ENCODE measurements at places on chromosomes 2 and 18.

GRCh38 chr2:38613126-38613848 is 10.6 kb upstream of the HNRNPLL start:
- DNase-seq = no peak

GRCh38 chr2:177211169-177211568 is 1.4 kb upstream of the HNRNPA3 start:
- no peak for DNase-seq

DNA sequence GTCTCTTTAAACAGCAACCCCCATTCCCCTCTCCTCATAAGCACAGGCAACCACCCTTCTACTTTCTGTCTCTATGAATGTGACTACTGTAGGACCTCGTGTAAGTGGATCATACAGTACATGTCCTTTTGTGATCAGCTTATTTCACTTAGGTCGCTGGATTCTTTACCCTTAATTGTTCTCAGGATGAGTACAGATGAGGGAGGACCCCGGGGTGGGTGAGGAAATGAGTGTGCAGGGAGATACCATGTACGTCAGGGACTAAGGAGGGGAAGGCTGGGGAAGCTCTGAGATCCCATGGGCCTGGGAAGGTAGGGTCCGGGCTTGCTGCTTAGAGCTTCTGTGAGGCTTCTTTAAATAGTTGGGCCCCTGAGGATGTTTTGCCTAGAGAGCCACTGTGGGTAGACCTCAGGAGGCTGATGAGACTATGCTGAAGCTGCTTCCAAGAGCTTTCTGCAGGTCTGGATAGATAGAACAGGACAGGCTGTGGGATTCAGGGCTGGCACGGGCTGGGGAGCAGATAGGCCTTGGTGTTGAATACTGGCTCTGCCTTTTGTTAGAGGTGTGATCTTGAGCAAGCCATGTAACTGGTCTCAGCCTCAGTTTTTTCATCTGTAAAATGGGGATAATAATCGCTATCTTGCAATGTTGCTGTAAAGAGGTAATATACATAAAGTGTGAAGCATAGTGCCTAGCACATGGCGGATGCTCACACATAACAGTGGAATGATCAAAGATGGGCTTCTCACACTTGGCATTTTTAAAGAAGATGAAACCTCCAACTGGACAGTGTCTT is 155.3 kb downstream of the PRKCE start:
- DNase-seq = no peak

- DNase-seq = peak; percentile 86
Measured at GRCh38 chr2:84905181-84906107, at the start of gene TMSB10. TSS of gene TMSB10 (plus strand) at chr2:84905656.

DNA sequence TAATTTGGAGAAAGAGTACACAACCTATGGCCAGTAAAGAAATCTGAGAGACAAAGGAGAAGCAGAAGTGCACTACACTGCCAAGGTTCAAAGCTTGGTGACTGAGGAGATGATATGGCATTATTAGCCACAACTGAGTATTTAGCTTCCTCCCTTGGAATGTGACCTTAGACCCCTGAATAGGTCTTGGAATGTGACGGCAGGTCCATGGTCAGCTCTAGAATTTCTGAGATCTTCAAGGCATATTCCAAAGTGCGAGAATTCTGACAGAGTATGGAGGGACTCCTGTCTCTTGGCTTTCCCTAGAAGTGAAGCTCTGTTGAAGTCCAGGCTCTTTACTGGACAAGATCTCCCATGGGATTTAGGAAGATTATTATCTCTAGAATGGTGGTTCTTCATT is 130.0 kb upstream of the FN1 start:
- no peak for DNase-seq

DNA sequence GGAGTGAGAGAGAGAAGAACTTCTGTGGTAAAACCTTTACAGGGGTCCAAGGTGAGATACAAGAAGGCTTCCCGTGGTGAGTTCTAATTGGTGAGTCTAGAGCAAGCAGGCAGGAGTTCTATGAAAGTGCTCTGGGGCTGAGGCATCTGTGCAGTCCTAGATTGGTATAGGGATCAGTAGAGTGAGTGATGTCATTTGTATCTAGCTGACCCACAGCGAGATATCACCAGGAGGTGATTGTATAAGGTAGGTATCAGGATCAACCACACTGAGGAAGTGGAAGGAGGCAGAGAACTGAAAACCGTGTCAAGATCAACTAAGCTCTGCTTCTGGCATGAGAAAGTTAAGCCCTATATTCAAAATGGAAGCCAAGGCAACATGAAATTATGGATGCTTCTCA is 1648.9 kb upstream of the TMEFF2 start:
- DNase-seq = no peak

- no peak for DNase-seq
Measured at GRCh38 chr18:71238974-71239624, 950.3 kb downstream of the SOCS6 start.

- DNase-seq = peak; percentile 32
Measured at GRCh38 chr18:79524181-79525078, 128.7 kb downstream of the NFATC1 start.

- no peak for DNase-seq
Measured at GRCh38 chr2:181312515-181312927, 144.7 kb upstream of the ITGA4 start.

- no peak for DNase-seq
Measured at GRCh38 chr18:45255197-45255890, 359.9 kb upstream of the SLC14A2 start.

DNA sequence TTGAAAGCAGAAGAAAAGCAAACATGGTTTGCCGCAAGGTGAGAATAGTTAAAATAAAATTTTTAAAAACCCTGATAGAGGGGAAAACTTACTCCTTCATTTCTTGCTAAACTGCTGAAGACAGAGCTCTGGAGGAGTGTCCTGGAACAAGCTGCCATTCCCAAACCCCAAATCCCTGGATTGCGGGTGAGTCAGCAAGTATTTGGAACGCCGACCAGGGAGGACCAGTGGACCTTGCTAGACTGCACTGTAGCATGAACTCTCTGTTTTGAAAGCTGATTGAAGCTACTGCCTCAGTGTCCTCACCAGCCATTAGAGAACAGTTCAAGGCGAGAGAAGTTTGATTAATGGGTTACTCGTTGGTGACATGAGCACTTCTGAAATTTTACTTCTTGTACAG is 99.4 kb upstream of the RASGRP3 start:
- DNase-seq = no peak

DNA sequence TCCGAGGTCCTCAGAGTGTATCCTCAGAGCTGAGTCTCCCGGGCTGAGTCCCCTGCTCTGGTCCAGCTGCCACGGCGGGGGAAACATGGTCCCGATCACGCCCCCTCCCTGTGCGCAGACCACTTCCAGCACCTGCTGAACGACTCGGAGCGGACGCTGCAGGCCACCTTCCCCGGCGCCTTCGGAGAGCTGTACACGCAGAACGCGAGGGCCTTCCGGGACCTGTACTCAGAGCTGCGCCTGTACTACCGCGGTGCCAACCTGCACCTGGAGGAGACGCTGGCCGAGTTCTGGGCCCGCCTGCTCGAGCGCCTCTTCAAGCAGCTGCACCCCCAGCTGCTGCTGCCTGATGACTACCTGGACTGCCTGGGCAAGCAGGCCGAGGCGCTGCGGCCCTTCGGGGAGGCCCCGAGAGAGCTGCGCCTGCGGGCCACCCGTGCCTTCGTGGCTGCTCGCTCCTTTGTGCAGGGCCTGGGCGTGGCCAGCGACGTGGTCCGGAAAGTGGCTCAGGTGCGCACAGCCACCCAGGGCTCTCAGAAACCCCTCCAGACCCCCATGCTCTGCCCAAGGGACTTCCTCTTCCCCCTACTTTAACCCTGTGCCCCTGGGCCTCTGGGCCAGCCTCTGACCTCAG is 26.7 kb downstream of the GPC1 start:
- peak; percentile 8 for DNase-seq

DNA sequence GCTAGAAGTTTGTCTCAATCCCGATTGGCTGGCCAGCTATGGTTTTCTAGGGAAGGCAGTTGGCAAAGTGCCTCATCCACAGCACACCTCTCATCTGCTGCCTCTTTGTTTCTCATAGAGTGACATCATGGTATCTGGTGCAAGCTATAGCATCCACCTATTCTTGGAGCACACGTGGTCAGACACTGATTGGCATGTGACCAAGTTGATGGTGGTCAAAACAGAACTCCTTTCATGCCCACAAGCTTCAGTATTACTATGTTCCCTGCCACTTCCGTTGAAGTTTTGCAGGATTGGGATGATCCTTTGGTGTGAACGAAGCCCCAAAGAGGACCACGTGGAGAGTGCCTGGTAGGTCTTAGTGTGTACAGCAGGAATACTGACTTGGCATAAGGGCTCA is 28.8 kb downstream of the TTC32 start:
- no peak for DNase-seq

DNA sequence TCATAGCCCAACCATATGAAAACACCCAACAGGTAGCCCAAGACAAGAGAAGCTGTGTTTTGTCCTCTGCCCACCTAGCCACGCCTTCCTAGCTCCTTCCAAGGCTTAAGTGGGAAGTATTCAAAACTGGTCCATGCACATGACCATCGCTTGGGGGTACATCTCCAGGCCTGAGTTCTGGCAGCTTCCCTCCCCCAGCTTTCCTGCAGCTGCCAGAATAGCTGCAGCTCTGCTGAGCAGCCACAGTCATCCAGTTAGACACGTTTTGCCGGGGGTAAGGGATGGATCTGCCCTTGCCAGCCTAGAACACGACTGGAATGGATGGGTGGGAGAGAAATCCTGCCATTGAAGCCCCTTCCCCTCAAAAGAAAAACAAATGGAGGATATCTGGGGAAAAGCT is 166.8 kb downstream of the NRP2 start:
- no peak for DNase-seq

- DNase-seq = no peak
Measured at GRCh38 chr2:36357847-36358659, 2.5 kb downstream of the CRIM1 start.

GRCh38 chr2:19062370-19062769 is 296.1 kb downstream of the OSR1 start:
- no peak for DNase-seq

DNA sequence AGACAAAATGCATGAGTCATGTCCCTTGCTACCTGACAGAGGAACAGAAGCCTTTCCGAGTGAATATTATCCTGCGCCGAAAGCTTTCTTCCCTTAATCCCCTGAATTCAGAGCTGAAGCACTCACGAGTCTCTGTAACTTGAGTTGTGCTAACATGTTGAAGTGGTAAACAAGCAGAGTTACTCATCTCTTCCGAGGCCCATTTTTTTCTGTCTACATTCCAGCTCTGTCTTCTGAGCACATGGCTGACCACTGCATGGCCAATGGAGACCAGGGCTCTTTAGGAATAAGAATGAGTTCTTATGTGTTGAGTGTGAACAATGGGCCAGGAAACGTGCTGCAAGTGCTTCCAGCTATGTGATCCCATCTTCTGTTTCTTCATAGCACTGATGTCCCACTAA is 73.1 kb upstream of the PID1 start:
- DNase-seq = no peak

DNA sequence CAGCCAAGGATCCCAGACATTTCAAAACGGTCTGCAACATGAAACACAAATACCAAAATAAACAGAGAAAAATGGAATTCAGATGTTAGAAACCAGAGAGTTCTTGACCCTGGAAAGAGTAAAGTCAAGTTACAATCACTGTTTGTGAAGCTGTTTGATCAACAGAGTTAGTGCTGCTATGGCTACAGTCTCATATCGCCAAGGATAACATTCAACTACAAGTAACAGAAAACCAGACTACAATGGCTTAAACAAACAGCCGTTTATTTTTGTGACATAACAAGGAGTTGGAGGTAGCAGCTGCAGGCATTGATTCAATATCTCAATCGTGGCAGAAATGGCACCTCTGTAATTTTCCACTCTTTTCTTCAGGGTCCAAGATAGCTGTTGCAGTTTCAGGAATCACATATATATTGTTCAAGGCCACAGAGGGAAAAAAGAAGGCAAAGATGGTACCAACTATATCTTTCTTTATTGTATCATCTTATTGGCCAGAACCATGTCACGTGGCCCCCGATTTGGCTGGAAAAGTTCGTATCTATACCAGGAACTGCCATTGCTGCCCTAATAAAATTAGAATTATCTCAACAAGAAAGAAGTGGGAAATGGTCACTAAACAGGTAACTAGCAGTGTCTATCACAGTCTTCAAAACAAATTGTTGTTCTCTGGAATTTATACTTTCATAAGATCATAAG is 17.7 kb upstream of the HNRNPLL start:
- no peak for DNase-seq
